ENCODE measurements at places on chromosomes 13 and 19.

- no peak for DNase-seq
These were observed 86.2 kb downstream of the STARD13 start for GRCh38 chr13:33199289-33199850.

- no peak for DNase-seq
These were observed 1247.3 kb downstream of the SLITRK1 start for GRCh38 chr13:82634946-82635345.

DNA sequence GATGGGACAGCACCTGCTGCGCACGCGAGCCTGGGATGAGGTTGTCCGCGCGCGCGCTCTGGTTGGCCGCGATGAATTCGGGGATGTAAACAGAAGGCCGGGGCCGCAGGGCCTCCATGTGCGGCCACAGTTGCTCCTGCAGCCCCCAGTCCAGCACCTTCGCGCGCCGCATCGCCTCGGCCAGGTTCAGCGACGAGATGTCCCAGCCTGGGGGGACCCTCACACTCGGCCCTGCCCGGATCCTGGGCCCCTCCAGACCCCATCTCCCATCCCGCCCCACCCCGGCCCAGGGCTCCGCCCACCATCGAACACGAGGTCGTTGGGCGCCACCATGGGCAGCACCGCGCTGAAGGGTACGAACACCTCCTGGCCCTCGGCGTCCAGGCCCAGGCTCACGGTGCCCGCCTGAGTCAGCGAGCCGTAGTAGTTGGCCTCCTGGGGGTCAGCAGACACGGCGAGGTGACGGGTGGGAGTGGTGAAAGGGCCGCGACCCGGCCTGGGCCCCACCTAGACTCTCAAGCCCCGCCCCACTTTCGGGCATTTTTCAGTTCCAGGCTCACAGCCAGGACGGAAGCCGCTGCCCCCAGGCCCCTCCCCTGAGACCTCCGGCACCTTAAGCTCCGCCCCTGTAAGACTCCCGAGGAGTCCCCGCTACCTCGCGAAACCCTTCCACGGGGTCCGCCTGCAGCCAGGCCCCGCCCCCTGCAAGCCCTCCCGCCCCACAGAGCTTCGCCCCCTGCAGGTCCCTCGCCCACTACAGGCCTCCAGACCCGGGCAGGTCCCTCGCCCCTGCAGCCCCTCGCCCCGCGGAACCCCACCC, 1.1 kb downstream of the ISYNA1 start:
- DNase-seq: peak; percentile 82

GRCh38 chr19:42555317-42555716, 27.0 kb upstream of the CEACAM1 start:
- DNase-seq: no peak

GRCh38 chr19:11138601-11139300, 16.8 kb downstream of the SPC24 start:
- DNase-seq: peak; percentile 14

Measured in DMS79 treated with DMSO at 0.1 percent for 48 hours (cell line).